Retinal pigment epithelial cell (primary cell): ENCODE measurements at places on chromosomes 7 and 10.

DNA sequence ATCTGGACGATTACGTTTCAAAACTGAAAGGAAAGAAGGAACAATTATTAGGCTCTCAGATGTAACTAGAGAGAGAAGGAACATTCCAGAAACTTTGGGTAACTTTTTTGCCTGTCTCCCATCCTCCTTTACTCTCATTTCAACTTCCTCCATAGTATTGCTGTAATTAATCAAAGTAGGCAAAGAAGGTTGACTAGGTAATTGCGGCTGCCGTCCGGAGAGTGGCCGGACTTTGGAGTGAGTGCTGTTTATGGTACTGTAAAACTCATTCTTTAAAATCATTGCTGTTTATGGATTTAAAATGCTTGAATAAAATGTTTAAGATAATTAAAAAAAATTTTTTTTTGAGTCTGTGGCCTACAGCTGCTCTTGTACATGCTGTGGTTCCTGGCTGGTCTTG, 56.4 kb downstream of the RBM33 start:
- no peak for DNase-seq

- no peak for DNase-seq
Measured at GRCh38 chr10:31757831-31758230, 170.8 kb downstream of the ARHGAP12 start.

DNA sequence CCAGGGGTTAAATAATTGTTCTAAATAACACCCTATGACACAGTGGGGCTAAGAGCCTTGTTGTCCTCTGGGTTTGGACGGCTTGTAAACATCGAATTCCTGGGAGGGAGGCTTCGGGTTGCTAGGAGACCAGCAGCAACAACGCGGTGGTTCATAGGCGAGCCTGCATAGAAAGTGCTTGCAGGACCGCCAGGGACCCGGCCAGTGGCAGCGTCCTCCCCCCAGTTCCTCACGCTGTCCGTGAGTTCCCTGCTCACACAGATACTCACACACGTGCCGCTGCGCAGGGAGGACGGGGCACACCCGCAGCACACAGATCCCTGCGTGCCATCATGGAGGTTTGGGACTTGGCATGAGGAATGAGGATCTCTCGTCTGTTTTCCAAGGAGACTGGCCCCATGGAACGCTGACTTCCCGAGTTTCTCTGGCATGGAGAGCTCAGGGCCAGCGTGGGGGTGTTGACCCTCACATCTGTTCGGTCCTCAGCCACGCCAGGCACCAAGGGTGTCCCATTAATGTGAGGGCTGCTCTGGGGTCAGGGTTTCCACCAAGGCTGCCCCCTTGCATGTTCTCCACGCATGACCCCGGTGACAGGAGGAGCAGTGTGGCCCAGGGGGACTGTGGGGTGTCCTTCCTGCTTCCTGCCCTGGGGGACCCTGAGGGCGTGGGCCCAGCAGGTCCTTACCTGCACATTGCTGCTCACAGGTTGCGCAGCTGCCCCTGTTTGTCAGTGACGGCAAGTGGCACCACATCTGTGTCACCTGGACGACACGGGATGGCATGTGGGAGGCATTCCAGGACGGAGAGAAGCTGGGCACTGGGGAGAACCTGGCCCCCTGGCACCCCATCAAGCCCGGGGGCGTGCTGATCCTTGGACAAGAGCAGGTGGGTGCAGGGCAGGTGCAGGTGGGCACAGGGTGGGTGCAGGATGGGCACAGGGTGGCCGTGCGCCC, 9.7 kb downstream of the NPTX2 start:
- no peak for DNase-seq

DNA sequence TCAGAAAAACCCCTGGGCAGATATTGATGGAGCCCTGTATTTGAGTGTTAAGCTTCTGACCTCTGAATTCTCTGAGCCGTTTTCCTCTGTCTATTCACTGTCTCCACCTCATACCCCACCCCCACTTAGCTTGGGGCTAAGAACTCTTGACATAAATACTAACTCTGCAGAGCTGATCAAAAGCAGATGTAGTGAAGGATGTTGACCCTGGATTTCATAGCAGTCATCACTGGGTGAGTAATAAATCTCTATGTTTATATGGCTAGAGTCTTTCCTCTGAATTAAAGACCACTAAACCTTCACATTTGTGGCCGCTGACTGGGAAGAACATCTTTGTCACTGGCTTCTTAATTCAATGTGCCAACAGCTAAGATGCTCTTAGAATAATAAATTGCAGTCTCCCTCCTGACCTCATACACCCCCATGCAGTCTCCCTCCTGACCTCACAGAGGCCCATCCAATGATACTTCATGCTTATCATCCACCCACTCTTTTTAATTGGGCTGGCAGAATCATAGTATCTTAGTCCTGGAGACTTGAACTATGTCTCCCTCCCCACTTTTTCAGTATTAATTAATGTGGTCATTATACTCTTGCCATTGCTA, 78.0 kb upstream of the MACROH2A2 start:
- DNase-seq = no peak

- no peak for DNase-seq
Measured at GRCh38 chr7:108002726-108003598, at the start of gene LAMB1. Gene LAMB1, minus strand, starts transcription at chr7:108003161. Its CDS starts 276 bp downstream, at chr7:108002885.

DNA sequence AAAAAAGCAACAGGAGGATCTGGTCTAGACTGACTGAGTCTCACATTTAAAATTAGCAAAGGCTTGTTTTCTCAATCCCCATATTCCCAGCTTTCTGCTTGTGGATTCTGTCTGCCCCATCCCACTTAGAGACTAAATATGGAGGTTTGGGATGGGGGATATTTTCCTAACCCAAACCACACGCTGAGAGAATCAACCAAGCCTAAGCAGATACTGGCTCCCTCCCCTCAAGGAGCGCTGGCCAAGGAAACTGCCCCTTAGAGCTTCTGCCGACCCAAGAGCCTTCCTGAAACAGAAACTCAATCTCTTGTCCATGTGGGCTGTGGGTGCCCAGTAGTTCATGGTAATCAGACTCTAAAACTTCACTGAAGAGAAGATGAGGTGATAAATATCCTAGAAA, 3.9 kb downstream of the FFAR4 start:
- no peak for DNase-seq

GRCh38 chr10:75170215-75170614, 40.4 kb upstream of the VDAC2 start:
- peak; percentile 59 for DNase-seq

DNA sequence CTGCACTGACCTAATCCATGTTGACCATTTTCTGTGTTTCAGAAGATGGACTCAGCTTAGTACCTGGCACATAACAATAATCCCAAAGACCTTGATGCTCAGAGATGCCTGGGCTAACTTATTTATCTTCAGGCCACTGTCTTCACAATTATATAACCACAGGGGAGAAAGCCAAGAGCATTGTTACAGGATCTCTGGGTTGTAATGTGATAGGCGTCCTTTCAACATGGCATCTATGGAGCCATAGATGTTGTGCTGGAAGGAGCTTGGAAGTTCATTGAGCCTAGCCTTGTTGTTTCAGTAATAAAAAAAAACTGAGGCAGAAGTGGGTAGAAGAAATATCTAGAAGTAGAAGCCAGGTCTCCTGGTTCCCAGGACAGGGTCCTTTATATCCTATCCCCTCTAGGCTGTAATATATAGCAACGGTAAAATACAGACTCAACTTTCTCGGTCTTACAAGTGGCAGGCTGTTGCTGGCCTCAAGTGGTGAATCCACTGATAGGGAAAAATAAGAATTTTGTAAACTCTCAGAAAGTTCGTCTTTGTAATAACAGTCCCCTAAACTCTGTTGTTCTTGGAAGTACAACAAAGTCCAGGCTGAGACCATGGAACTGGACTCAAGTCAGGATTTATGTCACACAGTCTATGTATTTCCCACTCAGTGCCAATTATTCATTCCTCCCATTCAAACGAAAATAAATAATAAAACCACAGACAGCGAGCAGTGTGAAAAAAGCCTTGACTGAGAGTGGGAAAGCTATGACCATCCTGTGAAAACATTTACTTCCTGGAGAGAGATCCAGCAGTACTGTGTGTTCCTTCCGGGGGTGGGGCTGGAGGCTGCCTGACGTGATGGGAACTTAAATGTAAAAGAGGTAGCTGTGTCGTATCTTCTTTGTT, 277.6 kb downstream of the REEP3 start:
- DNase-seq = peak; percentile 14

DNA sequence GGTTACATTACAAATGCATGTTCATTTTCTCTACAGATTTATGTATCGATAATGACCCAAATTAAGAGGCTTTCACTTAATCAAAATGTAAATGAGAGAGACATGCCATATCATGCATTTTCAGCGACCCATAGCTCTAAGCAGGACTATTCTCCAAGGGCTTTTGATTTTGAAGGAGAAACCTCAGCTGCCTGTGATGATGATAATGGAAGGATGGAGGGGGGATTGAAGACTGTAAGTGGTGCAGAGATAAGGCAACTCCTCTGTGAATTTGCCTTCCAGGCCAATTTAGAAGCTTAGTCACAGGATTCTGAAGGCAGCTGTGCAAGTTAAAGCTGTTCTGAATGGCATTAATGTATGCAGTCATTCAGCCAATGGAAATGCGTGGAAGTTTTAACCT, 8.3 kb downstream of the VSTM2A start:
- no peak for DNase-seq

DNA sequence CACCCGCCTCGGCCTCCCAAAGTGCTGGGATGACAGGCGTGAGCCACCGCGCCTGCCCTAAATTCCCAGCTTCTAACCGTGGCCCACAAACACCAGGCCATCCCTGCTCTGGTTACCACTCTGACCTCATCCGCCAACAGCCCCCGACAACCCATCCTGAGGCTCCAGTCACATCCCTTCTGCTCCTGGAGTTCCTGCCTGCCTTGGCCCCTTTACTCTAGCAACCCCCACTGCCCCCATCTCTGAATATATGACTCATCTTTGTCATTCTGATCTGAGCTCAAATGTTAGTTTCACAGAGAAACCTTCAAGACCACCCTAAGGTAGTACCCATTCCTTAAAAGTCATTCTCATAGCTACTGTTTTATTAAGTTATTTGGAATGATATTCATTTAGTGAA, 26.6 kb downstream of the RHEB start:
- no peak for DNase-seq

DNA sequence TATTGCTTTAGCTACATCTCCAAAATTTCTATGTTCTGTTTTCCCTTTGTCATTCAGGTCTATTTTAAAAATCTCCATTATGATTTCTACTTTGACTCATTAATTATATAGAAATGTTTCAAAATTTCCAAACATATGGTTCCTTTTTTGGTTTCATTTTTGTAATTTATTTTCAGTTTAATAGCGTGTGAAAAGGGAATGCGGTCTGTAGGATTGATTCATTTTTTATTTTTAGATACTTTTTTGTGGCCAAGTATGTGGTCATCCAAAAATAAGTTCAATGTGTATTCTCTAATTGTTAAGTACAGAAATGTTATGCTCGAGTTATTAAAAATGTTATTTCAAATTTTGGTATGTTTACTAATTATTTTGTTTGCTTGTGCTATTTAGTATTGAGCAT, 72.5 kb upstream of the ANKRD1 start:
- DNase-seq = no peak

GRCh38 chr7:51031791-51032515, 249.3 kb upstream of the GRB10 start:
- DNase-seq = no peak

DNA sequence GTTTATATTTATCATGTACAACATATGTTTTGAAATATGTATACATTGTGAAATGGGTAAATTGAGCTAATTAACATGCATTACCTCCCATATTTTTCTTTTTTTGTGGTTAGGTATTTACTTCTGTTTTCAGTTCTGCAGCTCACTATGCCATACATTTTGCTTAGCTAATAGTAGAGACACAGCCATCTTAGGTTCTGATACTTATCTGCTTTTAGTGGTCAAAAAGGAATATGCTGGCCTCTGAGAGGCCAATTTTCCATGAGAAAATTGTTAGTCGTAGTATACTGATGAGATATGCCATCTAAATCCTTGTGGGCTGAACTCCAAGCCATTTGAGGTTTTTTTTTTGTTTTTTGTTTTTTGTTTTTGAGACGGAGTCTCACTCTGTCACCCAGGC, 31.0 kb downstream of the SGPL1 start:
- DNase-seq = no peak

DNA sequence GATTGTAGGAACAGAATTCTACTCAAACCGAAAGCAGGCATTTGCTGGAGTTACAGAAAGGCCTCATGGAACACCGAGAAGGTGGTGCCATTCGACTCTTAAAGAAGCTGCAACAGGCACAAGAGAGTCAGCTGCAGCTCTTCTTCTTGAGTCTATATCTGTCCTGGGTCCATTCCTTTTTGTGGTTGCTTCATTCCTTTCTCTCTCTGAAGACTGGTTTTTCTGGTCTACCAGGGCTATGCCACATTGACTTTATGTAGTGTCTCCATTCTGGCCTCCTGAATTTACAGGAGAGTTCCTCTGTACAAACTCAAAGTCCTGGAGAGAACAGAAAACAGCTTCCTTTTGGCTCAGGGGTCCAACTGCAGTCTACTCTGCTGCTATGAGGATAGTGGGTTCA, 132.8 kb downstream of the CFTR start:
- no peak for DNase-seq
